ENCODE measurements at places on chromosomes 4 and X.
A peak's percentile ranks its signal among the peaks of the same experiment; 100 is the strongest.

- no peak for DNase-seq
These were observed 233.0 kb upstream of the CLNK start for GRCh38 chr4:10917566-10917965.

- peak; percentile 52 for DNase-seq
These were observed 6.2 kb upstream of the MAN2B2 start for GRCh38 chr4:6568689-6569332.

- no peak for DNase-seq
These were observed 2.5 kb downstream of the PGRMC1 start for GRCh38 chrX:119238557-119238956.

DNA sequence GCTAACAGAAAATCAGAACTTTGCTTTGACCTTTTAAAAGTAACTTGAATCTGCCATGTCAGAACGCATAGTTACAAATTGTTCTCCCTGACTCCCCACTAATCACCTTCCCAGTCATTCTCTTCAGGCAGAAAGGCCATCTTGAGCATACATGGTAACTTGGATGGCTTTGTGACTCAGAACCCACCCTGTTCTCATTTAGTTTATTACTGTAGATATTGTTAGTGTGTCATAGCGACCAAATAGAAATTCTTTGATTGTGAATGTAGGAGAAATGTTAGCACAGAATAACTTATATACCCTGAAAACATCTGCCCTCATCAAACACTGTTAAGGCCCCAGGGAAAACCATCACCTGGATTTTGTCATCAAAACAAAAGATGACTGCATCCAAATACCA is 382.0 kb downstream of the MAGEB5 start:
- DNase-seq = no peak

- no peak for DNase-seq
These were observed 163.3 kb upstream of the RASGEF1B start for GRCh38 chr4:81634766-81635549.

- DNase-seq = no peak
These were observed 494 bp downstream of the SPOCK3 start for GRCh38 chr4:167233685-167234315.

GRCh38 chr4:94743838-94744237 is 13.9 kb upstream of the BMPR1B start:
- DNase-seq = no peak

GRCh38 chr4:17915439-17915838 is 104.7 kb downstream of the NCAPG start:
- no peak for DNase-seq

GRCh38 chr4:80215449-80216052 is 18.2 kb downstream of the PRDM8 start:
- DNase-seq = peak; percentile 48

GRCh38 chr4:182338063-182338462 is 94.9 kb downstream of the TENM3 start:
- DNase-seq = no peak

GRCh38 chr4:161321706-161322105 is 842.1 kb downstream of the FSTL5 start:
- no peak for DNase-seq

DNA sequence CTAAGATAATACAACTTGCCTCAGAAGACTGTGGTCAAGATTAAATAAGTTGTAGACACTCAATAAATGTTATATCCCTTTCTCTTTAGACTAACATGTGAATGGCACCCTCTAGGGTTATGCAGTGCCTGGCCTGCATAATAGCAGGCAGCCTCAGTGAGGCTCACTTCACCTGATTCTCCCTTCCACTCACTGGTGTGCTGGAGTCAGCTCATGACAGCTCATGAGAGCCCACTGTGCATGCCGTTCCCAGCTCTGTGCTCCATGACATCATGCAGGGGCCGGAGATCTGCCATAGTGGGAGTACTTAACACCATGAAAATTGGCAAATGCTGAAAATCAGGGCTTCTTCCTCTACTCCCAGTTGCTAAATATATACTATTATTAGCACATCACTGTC is 64.5 kb downstream of the TEC start:
- DNase-seq = no peak

DNA sequence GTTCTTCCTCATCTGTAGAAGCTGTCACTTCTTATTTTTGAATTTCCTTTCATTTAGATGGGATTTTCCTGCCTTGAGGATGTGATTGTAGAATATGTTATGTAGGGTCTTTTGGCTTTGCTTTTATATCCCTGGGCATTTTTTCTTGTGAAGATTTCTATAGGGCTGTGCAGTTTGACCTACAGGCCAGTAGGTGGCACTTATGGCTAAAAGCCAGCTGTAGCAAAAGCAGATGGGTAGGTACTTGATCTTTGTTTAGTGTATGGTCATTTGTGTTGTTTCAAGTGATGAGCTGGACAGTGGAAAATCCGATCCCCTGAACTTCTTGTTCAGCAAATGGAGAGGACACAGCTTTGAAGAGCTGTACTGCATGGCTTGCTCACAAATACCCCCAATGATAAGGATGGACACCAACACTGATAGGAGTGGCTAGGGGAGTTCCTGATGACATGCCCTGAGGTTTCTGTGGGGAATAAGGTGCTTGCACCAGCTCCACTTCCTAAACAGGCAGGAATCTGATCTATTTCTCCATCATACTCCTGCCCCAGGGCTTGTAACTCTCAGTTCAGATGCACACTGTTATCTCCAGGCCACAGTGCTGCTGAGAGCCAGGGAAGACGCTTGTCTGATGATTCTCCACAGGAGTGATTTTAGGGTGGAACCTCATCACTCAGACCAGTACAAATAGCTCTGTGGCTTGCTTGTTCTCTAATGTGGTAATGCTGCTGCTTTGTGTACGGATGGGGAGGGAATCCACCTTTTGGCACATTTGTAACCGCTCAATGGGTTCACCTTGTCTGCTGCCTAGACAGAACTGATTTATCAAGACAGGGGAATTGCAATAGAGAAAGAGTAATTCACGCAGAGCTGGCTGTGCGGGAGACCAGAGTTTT is 417.1 kb upstream of the MAGEB16 start:
- no peak for DNase-seq

- no peak for DNase-seq
These were observed 158.8 kb downstream of the PPARGC1A start for GRCh38 chr4:23730998-23731397.

DNA sequence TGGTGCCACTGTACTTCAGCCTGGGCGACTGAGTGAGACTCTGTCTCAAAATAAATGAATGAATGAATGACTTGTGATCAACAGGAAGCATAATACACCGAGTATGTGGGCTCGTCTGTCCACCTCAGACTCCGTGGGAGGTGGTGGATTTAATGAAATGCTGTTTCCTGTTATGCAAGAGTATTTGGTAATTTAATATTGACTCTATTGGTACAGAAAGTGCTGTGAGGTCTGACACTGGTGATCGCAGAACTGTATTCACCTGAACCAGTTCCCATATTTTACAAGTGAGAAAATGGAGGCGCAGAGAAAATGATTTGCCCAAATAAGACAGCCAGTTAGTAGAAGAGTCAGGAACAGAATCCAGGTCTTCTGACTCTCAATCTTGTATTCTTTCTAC is 423.3 kb downstream of the RAPGEF2 start:
- no peak for DNase-seq

GRCh38 chr4:18689308-18690115 is 668.0 kb upstream of the LCORL start:
- peak; percentile 35 for DNase-seq

GRCh38 chr4:173367285-173367684 is 3.5 kb upstream of the SAP30 start:
- no peak for DNase-seq

- no peak for DNase-seq
These were observed 32.8 kb downstream of the TRMT44 start for GRCh38 chr4:8473198-8473919.

DNA sequence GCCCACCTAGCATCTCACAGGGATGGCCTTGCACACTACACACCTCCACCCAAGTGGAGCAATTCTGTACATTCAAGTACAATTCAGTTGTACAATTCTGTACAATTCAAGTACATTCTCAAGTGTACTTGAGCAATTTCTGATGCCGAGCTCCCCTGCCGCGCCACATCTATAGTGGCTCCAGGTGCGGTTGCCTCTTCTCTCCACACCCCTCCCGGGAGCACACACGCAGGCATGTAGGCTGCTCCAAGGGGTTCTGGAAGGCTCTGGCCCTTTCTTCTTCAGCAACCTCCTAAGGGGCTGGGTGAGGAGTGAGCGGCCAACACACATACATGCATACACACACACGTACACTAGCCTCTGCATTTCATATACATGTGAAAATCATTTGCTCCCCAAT is 18.9 kb upstream of the DUSP9 start:
- DNase-seq = no peak

- no peak for DNase-seq
These were observed 34.5 kb upstream of the HERC5 start for GRCh38 chr4:88422403-88422802.

DNA sequence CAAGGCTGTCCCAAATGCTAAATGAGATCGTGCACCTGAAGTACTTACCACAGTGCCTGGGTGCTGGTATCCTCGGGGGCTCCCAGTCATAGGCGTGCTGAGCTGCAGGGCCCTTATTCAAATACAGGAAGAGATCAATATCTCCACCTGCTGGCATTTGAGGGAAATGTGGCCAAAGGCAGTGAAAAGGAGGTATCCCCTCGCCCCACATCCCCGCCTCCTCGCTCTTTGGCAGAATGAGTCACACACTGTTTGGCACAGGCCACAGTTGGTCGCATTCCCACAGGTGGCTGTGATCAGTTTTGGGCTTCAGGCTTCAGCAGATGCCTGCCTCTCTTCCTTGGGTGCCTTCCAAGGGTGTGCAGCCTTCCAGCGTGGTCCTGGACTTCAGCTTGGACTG is 28.4 kb downstream of the ZNF185 start:
- DNase-seq = peak; percentile 70

- DNase-seq = no peak
These were observed 19.6 kb upstream of the KDM5C start for GRCh38 chrX:53244610-53245009.

GRCh38 chr4:41866799-41867677 is 68.2 kb upstream of the TMEM33 start:
- DNase-seq = no peak

GRCh38 chrX:36102425-36102824 is 182.9 kb downstream of the CFAP47 start:
- DNase-seq = no peak

GRCh38 chr4:63901304-63901703 is 507.9 kb downstream of the TECRL start:
- DNase-seq = no peak

GRCh38 chr4:121156822-121157769 is 7.0 kb downstream of the TNIP3 start:
- DNase-seq = peak; percentile 43

DNA sequence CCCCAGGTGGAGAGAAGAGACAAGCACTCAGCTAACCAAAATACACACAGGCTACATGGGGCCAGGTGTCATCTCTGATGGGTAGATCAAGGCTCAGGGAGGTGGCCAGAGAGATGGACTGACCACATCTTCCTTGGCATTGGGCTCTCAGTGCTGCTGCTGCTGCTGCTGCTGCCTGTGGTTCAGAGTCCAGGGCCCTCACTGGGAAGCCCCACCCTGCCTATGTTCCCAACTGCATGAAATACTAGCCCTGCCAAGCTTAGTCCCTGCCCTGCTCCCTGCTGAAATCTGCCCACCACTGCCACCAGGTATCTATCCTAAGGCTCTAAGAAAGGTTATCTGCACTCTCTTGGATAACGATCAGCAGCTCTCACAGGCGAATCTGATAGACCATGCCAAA is 118.7 kb downstream of the EFHC2 start:
- no peak for DNase-seq

DNA sequence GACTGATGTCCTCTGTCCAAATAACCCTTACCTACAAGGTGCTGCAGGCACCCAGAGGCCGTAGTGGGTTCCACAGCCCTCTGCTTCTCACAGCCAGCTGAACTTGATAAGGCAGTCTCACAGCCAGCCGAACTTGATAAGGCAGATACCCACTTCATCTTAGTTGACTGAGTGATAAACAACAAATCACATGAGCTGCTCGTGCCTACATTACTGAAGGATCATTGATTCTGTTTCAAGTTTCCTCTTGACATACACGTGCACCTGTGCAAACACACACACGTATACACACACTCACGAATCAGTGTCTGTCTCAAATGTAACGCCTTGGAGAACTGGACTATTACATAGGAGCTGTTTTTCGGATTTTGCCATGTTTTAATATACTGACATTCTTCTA is 276.3 kb downstream of the DCTD start:
- DNase-seq = no peak

DNA sequence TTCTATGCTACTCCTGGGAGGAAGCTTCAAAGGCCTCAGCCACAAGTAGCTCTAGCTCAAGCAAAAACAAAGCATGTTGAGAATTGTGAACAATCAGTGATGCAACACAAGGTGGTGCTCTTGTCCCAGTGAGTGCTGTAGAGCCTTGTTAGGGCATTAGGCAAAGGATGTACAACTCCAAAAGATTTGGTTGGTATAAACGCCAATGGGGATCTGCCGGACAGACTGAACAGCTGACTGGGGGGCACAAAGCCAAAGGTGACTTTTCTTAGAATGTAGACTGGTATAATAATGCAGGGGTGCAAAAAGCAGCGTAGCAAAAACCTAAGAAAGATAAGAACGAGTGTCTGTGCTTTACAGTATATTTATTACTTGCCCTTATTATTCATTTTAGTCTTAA is 62.6 kb upstream of the ALB start:
- peak; percentile 58 for DNase-seq

DNA sequence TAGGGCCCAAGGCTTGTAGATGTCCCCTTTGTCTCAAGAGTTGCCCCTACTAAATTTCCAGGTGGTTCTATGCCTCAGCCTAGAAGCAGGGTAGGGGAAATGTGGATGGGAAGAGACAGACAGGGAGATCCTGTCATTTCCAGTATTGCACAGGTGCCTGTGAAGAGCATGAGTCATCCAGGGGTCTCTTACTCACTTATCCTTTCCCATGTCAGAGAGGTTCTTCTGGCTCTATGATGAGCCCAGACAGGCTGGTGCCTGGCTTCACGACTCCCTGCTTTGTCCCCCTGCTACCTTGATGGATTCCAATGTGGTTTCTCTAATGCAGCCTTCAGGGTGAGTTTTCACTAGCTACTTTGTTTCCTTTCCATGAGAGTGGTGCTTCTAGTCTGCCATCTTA is 35.2 kb upstream of the DDX60 start:
- DNase-seq = no peak

DNA sequence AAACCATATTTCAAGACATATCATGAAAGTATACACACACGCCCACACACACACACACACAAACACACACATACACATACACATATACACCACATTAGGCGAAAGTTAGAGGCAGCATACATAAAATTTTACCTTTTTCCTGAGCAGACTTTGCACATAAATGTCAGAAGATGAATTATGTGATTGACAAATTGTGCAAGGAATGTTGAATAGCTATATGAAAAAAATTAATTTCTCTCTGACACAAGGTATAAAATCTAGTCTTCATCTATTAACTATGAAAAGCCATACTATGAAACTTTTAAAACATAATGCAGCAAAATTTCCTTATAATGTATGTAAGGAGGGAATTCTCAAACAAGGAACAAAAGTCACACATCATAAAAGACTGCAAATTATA is 24.4 kb downstream of the FSTL5 start:
- DNase-seq = no peak

DNA sequence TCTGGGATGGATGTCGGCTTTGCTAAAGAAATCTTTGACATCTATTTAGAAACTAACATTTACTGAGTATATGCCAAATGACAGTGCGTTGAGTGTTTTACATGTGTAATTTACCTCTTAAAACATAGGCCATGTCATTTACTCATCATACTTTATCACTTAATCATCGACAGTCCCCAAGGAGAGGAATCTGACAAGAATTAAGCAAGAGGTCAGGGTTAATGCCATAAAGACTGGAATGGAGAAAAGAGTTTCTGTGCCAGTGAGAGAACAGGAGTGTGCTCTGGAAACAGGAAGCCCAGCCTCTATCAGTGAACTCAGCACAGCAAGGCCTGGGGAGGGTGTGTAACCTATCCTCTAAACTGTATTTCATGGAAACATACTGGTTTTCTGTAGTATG is 28.0 kb upstream of the AMOT start:
- DNase-seq = no peak
